Stimulated activated CD8-positive, alpha-beta memory T cell treated with anti-CD3 and anti-CD28 coated beads, Interleukin-4, amount 100 ng/mL, for 1 hour (primary cell): ENCODE measurements at places on chromosomes 3 and 15.

DNA sequence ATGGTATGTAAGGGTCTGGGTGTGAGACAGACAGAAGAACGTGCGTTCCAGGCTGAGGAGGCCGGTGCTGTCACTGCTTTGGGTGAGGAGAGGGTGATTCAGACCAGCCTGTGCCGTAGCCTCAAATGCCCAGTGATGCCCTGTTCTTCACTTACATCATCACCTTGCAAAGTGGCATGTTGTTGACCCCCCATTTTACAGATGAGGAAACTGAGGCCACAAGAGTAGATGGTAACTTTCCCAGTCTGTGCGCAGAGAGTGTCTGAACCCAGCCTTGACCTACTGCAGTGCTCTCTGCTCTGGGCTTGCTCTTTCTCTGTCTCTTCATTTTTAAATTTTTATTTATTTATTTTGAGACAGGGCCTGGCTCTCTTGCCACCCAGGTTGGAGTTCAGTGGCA is 1.6 kb upstream of the CTSH start:
- DNase-seq = no peak

GRCh38 chr3:111668326-111668725 is 73.2 kb upstream of the ZBED2 start:
- no peak for DNase-seq

GRCh38 chr3:36591959-36592358 is 172.4 kb downstream of the DCLK3 start:
- DNase-seq = no peak

DNA sequence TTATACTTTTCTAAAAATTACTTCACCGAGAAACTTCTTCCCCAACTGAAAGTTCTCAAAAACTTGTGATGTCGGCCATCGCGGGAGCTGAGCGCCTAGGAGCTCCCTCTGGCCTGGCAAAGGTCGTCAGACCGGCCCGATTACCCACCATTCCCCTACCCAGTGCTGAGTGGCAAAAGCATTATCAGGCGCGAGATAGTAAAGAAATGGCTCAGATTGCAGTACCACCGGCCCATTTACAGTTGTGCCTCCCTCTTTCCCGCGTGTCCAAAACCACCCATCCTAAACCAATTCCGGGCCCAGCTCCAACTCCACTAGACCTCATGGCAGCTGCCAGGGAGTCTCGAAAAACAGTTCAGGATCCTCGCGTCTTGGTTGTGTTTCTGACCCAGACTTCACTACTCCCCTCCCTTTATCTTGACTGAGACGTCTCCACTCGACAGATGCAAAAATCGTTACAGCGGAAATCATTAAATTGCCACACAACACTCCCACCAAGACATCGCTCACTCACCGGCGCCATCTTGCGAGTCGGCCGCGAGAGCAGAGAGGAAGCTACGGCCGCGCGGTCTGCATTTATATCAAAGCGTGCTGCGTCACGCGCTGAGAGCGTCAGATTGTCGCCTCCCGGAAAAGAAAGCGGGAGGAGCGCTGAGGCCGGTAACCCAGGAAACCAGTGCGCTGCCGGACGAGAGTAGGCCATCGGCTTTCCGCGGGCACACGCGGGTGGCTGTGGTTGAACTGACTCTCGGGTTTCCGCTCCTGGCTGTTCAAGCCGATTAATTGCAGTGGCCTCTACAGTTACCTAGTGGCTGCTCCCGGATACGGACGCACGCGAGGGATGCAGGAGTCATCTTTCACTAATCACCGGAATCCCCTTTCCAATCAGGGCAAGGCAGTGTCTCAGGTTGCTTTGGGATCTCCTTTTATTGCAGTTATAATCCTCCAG is at the start of gene RPL22L1:
Gene RPL22L1, minus strand, starts transcription at position 551 of the 949 bp plus-strand sequence. Its CDS starts 28 bp downstream, at position 523.
- peak; percentile 87 for DNase-seq
